ENCODE measurements at places on chromosomes 5 and 9.

GRCh38 chr5:32038523-32038922 lies 135.6 kb downstream of the GOLPH3 start:
- DNase-seq: no peak

DNA sequence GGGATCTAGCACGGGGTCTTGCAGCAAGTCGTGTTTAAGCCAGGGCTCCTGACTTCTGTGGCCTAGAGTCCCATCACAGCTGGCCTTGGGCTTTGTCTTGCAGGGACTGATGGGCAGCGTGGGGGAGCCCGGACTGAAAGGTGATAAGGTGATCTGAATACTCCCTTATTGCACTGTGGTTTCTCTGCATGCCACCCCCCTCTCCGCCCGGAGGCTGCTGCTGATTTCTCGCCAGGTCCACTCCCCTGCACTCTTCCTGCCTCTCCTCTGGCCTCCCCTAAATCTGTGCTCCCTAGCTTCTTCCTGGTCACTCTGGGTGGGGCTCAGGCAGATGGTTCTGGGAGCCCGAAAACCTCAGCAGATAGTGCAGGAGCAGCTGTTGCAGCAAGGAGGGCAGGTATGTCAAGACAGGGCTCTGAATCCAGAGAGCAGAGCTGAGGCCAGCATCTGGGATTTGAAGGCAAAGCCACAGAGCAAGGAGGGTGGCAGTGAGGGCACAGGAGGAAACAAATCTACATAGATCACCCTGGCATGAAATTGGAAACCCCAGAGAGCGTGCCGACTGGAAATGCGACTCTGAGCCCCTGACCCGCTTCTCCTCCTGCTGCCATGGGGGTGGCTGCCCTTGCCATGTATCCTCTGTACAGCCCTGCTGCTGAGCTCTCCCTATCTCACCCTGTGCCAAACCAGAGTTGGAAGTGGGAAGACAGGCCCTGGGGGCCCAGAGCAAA lies 76.5 kb downstream of the COL27A1 start:
- DNase-seq: no peak

GRCh38 chr5:148135091-148136048 lies 33.0 kb upstream of the SPINK14 start:
- no peak for DNase-seq

GRCh38 chr5:168147106-168147505 lies 144.3 kb upstream of the WWC1 start:
- no peak for DNase-seq

GRCh38 chr9:131997779-131998178 lies 81.9 kb downstream of the MED27 start:
- DNase-seq: no peak

DNA sequence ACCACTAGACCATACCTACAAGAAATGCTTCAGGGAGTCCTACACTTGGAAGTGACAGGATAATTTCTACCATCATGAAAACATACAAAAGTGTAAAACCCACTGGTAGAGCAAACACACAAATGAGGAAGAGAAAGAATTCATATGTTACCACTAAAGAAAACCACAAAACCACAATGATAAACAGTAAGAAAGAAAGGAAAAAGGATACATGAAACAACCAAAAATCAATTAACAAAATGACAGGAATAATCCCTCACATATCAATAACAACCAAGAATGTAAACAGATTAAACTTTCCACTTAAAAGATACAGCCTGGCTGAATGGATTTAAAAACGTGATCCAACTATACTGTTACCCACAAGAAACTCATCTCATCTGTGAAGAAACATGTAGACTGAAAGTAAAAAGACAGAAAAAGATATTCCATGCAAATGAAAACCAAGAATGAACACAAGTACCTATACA lies 83.4 kb downstream of the LPAR1 start:
- no peak for DNase-seq

GRCh38 chr9:27425827-27426510 lies 98.1 kb upstream of the IFNK start:
- DNase-seq: no peak

GRCh38 chr9:88236511-88237478 lies 98.5 kb upstream of the SPATA31C2 start:
- peak; percentile 77 for DNase-seq

GRCh38 chr9:20022410-20022809 lies 233.6 kb upstream of the SLC24A2 start:
- no peak for DNase-seq

DNA sequence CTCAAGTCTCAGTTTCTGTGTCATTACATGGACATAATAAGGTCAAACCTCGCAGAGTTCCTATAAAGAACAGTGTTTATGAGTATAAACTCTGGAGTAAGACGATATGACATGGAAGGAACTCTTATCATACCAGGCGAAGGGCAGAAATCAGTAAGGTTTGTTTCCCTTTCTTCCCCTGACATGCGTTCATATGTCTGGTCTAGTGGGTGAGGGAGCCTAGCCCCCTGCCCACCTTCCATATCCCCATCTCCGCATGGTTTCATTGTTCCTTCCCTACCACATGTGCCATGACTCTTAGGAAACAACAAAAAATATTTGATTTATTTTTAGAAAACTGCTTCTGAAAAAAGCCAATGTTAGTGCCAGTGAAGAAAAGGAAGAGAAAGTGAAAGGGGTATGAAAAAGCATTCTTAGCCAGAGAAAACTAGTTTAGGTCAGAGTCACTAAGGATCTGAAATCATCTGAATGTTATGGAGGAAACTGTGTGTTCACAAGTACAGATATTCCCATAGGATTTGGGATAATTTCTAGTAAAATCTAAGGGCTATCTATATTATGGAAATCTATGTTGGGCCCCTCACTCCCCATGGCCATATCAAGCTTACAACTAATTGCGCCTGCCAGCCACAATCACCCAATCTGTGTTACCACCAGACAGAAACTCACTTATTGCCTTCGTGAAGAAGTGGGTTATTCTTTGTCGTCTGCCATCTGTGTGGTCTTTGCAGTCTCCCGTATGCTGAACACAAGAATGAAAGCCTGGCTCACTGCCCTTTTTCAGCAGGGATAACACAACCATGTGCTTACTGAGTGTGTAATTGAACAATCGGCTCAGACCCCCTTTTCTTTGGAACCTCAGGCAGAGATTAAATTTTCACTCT lies 19.9 kb upstream of the HMHB1 start:
- DNase-seq: no peak

GRCh38 chr5:176461349-176461748 lies 13.2 kb downstream of the FAF2 start:
- DNase-seq: no peak

GRCh38 chr5:54251981-54252380 lies 58.4 kb downstream of the ARL15 start:
- DNase-seq: no peak

DNA sequence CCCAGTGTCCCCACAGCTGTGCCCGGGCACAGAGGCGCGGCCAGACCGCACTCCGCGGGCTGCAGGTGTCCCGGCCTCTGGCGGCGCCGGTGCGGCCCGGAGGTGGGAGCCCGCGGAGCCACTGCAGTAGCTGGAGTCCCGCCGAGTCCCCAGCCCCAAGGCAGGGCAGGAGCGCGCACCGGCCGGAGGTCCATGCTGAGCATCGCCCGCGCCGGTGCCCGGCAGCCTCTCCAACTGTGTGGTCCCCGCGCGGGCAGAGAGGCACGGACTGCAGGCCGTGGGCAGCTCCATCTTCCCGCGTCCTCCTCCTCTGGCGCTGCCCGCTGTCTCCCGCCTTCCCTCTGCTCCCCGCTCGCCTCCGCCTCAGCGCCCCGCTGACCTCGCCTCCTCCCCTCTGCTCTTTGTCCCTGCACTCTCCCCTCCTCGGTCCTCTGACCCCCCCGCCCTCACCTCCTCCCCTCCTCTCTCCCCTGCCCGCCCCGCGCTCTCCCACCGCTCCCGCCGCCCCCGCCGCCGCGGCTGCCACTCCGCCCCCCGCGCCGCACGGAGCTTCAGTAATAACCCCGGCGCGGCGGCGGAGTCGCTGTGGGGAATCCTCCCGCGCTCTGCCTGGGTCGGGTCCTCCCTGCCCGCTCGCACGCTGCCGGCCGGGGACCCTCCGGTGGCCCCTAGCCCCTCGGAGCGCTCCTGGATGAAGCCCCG lies at the start of gene ADAMTS16:
TSS of gene ADAMTS16 (plus strand) at position 554 of the 702 bp plus-strand sequence. CDS start at position 692, 138 bp downstream.
- no peak for DNase-seq

- no peak for DNase-seq
Measured at GRCh38 chr5:161421067-161421466, 125.5 kb downstream of the GABRB2 start.

GRCh38 chr5:26427281-26427680 lies 611.1 kb downstream of the CDH9 start:
- no peak for DNase-seq

DNA sequence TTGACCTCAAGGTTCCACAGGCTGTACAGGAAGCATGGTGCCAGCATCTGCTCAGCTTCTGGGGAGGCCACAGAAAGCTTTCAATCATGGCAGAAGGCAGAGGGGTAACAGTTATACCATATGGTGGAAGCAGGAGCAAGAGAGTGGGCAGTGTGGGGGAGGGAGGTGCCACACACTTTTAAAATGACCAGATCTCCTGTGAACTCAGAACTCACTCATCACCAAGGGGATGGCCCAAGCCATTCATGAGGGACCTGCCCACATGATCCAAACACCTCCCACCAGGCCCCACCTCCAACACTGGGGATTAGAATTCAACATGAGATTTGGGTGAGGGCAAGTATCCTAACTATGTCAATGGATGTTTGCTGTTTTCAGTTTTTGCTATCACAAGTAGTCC lies 16.2 kb downstream of the CYFIP2 start:
- no peak for DNase-seq

DNA sequence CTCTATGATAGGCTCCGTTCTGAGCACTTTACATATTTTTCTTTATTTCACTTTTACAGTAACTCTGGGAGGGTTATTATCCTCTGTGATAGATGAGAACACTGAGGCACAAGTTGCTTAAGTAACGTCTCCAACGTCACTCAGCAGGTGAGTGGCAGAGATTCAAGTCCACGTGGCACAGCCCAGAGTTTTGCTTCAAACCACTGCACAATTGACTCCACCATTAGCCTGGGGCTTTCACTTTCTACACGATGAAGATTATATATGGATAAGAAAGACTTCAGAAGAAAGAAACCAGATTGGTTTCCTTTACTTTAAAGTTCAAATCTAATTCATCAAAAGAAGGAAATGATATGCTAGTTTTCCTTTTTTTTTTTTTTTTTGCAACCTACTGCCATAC lies 245.9 kb downstream of the SYK start:
- DNase-seq: no peak

DNA sequence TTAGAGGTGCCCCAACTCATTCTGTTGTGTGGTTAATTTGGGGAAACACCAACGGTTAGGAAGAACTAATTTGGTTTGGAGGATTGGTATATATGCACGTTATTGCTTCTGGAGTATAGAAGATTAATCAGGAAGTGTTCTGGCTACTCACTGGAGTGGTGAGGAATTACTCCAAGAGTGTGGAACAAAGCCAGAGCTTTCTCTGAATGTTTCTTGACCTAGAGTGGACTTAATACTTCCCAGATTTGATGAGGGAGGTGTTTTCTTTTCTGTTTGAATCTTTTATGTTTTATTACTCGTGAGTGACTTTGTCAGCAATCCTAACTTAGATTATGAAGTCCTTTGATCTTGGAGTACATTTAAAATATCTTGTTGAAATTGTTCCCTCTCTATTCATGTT lies 163.7 kb downstream of the MAN2A1 start:
- DNase-seq: no peak

DNA sequence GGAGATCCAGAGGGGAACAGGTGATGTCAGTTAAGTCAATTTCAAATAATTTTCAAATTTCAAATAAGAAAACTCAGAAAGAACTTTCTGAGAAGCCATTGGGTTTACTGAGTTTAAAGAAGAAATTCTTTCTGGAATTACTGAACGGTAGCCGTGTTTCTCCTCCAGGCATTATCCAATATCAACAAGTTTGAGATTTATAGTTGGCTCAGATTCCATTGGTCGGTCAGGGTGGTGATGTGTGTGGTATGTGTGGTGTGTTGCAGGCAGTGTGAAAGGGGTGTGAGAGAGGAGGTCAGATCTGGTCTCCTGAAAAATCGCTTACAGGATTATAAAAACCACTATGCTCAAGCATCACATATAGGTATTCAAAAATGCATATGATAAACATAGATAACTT lies 60.1 kb downstream of the PDE4D start:
- no peak for DNase-seq

- DNase-seq: no peak
Measured at GRCh38 chr5:171715551-171715950, 70.1 kb upstream of the SMIM23 start.

DNA sequence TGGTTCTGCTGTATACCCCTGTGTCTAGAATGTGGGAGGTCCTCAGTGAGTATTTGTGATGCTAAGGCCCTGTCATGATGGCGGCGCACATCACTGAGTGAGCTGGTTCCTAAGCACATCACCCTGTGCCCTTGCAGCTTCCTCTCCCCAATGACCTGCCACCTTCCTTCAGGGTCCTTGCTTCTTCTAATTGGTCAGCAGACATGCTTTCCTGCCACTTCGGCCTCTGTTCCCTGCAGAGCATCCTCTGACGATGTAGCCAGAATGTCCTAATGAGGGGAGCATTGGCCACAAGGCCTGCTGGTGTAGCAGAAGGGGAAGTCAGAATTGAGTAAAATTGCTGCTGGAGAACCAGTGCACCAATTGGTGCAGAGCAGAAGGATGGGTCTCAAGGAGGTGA lies 31.1 kb upstream of the ANGPTL2 start:
- no peak for DNase-seq

DNA sequence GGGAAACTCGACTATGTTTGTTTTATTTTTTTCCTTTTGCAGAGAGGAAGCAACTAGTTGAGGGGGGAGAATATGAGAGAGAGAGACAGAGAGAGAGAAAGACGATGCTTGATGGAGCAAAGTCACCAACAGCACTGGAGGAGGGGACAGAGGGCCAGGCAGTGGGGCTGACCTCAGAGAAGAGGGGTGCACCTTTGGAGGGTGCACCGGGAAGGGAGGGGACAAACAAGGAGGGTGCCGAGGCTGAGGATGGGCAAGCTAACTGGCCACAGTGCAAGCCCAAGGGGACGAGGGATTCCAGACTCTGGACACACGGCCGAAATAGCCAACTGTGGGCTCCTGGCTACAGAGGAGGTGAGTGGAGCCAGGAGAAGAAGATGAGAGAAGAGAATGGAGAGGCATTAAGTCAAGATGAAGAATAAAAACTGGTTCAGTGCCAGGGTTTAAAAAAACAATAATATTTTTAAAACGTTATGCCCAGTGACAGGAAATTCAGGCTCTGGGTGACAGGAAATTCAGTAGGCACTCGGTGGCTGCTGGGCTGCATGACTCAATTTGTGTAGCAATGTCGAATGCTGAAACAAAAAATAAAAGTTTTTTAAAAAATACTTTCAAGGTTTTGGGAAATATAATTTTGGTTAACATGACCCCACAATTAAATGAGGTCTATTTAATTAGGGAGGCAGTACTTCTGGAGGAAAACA lies 13.3 kb upstream of the GLRX start:
- no peak for DNase-seq

- no peak for DNase-seq
Measured at GRCh38 chr9:22740781-22741180, 294.2 kb downstream of the DMRTA1 start.

GRCh38 chr9:38417003-38417945 lies 7.0 kb downstream of the IGFBPL1 start:
- no peak for DNase-seq

- peak; percentile 67 for DNase-seq
Measured at GRCh38 chr9:128554155-128554862, 1.9 kb downstream of the SPTAN1 start.

- DNase-seq: no peak
Measured at GRCh38 chr5:1698589-1699316, 100.9 kb downstream of the MRPL36 start.

- DNase-seq: no peak
Measured at GRCh38 chr9:27549196-27549755, 19.7 kb upstream of the MOB3B start.
